ENCODE measurements at places on chromosomes 16 and 17.

DNA sequence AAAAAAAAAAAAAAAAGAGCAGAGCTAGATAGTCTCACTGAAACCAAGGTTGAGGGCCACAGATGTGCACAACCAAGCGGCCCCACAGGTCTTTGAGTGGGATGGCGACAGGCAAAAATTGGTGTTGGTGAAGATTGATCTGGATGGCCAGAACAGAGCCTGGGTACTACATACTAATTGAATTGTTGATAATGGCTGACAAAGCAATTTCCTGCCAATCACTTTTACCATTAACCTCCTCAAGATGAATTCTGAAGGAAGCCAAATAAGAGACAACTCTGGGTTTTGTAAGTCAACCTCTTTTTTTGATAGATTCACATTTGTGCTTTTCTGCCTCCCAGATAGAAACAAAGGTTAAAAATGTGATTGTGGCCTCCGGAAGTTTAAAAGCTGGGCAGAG is 19.4 kb upstream of the HS3ST3B1 start:
- DNase-seq: no peak

- no peak for DNase-seq
Measured at GRCh38 chr17:79840989-79841286, 1.7 kb upstream of the CBX4 start.

DNA sequence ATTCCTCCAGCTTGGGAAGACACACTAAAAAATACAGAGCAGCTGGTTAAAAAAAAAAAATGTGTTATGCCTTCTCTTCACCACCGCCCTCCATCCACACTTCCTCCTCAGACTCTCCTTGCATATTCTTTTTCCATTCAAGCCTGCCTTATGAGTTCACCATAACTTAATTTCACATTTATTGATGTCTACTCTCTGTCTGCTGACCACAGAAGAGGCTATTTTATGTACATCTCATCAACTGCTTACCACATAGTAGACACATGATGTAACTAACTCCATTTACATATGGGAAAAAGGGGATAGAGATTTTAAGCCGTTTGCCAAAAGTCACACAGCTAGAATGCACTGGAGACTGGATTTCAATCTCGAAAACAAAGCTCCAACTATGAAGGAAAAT is 409.8 kb downstream of the CDH11 start:
- DNase-seq: no peak

DNA sequence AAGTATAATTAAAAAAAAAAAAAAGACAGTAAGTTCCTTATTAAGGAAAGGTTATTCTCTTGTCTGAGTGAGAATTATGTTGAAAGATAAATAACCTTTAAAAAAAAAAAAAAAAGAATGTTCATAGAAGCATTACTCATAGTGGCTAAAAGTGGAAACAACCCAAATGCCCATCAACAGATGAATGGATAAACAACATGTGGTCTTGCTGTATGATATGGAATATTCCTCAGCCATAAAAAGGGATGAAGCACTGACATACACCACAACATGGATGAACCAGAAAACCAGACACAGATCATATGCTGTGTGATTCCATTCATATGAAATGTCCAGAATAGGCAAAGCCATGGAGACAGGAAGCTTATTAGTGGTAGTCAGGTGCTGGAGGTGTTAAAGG is 9.2 kb upstream of the CCNF start:
- no peak for DNase-seq

DNA sequence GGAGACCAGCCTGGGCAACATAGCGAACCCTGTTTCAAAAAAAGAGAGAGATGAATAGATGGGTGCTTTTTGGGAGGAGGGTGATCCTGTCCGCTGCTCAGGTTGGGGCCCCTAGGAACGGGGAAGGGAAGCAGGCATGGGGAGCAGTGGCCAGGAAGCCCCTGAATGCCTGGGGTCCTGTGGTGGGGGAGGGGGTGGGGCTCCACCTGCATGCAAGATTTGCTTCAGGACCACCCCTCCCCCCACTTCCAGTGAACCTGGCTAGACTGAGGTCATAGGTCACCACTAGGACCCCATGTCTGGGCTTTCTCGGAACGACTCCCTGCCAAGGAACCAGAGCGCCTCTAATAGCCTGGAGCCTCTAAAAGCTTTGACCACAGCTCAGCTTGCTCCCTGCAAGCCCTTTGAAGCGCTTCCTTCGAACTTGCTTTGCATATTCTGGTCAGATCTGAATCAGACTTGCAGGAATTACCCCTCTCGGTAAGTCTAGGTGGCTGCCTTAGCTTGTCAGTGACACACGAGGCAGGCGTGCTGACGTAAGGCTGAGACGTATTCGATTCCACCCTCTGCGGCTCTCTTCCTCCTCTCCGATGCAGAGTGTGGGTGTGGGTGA is 3.7 kb downstream of the SOCS3 start:
- no peak for DNase-seq

- peak; percentile 16 for DNase-seq
Measured at GRCh38 chr17:75130632-75131277, 787 bp downstream of the NT5C start.

GRCh38 chr17:58338454-58338840 is 9.9 kb upstream of the TSPOAP1 start:
- DNase-seq: no peak

Measured in DMS79 treated with DMSO at 0.1 percent for 48 hours (cell line).